Stromal cell of bone marrow (primary cell): ENCODE measurements at places on chromosomes 7 and 10.

DNA sequence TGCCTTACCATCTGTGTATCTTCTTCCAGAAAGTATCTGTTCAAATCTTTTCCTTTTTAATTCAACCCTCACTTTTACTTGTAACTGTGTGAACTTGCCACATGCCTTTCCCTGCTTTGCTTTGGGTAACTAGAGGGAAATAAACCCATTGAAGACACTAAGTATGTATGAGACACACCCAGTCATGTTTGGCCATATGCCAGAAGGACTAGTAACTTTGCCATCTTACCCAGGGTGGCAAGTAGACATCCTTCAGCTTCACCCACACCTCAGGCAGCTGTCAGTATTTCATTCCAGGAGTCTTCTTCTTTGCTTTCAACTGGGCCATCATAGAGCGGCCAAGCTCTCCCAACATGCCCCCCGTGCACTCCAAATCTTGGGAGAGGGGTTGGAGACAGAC is 323.1 kb downstream of the TNS3 start:
- no peak for DNase-seq

- no peak for DNase-seq
Observed at GRCh38 chr7:105974471-105974870, 11.4 kb downstream of the CDHR3 start.

DNA sequence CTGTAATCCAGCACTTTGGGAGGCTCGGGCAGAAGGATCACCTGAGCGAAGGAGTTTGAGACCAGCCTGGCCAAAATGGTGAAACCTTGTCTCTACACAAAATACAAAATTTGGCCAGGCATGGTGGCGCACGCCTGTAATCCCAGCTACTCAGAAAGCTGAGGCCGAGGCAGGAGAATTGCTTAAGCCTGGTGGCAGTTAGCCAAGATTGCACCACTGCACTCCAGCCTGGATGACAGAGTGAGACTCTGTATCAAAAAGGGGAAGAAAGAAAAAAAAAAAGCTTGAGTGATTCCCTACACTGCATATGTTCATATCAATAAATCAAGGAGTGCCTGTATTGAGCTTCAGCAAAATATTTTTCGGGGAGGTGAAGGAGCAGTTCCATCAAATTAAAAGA is 45.8 kb upstream of the SRRM3 start:
- no peak for DNase-seq

DNA sequence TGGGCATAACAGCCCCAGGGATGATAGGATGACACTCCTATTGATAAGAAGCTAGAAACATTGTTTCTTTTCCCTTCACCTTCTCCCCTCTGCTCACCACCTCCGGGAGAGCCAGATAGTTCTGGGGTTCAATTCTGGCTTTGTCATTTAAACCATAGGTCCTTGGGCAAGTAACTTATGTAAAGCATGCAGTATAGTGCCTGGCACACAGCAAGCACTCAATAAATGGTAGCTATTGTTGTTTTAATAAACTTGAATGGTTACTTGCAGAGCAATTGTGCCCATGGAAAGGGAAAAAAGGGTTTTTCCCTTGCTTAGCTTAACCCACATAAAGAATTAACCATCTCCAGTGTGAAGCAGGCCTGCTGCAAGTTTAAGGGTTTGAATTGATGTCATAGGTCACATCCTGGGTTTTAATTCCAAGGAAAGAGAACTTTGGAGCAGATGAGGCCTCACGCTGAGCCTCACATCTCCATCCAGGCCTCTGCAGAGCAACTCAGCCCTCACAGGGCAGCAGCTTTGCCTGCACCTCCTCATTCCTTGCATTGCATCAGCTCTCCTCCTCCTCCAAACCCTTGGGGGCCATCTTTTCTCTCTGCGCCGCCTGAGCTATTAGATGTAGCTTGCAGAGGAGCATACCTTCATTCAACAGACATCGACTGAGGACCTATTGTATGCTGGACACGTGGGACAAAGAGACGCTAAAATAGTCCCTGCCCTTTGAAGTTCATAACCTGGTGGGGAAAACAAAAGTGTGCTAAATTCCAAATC is 22.9 kb downstream of the ZNF775 start:
- DNase-seq: no peak

DNA sequence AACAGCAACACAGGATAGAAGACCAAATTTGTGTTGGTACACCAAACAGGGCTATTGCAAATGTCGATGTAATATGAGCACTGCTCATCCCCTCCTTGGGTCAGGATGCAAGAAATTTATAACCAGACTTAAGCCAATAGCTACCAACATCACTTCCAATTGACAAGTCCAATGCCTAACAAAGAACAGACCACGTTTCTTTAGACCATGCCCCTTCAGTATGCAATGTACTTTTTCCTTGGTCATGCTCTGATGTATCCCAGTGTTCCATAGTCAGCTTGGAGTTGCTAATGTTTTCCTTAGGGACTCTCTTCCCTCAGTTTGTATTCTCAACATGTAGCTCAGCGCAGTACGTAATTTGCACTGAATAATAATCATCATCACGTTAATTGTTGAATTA is 7.8 kb downstream of the CACNA2D1 start:
- no peak for DNase-seq

- no peak for DNase-seq
Observed at GRCh38 chr7:30041526-30042269, 13.5 kb downstream of the PLEKHA8 start.

DNA sequence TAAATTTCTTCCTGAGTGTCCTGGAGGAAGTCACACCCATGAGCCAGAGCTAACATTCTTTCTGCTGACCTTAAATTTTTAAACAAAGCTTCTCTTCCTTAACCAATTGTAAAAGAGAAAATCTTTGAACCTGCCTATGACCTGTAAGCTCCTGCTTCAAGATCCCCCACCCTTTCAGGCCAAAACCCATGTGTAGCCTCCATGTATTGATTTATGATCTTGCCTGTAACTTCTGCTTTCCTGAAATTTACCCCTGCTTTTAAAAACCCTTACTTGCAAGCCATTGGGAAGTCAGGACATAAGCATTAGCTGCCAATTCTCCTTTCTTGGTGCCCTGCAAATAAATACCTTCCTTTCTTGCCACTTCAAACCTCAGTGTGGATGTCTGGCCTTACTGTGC is 68.5 kb upstream of the HECTD2 start:
- DNase-seq: no peak

- no peak for DNase-seq
Observed at GRCh38 chr7:64888901-64889685, 14.0 kb upstream of the ZNF273 start.

- DNase-seq: no peak
Observed at GRCh38 chr10:91210435-91210834, 10.0 kb upstream of the PCGF5 start.

GRCh38 chr7:133584956-133585668 is 332.2 kb downstream of the EXOC4 start:
- DNase-seq: no peak

DNA sequence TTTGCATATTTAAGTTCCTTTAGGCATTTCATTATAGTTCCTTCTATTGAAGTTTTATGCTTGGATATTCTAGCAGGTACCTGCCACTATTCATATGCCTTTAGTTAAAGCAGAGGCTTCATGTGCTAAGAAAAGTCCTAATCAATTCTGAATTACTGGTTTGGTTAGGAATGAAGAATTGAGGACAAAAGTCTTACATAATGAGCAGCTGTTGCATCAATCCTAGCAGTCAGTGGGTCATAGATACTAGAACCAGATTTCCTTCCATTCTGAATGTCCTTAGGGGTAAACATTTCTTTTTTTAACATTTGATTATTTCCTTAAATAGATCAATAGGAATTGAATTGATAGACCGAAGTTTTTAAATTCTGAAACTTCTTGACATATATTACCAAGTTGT is 59.2 kb downstream of the CDK13 start:
- DNase-seq: no peak

DNA sequence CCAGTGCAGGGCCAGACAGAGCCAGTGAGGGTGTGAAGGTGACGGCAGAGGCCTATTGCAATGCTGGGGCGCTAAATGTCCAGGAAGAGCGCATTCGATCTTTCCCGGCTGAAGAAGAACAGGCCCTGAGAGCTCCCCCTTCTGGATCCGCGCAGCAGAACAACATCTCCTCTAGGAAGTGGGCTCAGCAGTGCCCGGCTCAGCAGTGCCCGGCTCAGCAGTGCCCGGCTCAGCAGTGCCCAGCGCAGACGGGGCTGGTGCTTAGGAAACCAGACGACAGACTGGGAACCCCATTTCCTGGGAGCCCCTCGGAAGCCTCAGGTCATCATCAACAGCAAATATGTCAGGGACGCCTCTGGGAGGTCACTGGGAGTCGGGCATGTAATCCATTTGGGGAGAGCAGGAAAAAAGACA is 4.7 kb upstream of the NOS3 start:
- peak; percentile 23 for DNase-seq

- DNase-seq: no peak
Observed at GRCh38 chr10:62054830-62055229, 153.3 kb downstream of the ARID5B start.

- DNase-seq: no peak
Observed at GRCh38 chr10:87798082-87798481, 19.9 kb downstream of the ATAD1 start.

DNA sequence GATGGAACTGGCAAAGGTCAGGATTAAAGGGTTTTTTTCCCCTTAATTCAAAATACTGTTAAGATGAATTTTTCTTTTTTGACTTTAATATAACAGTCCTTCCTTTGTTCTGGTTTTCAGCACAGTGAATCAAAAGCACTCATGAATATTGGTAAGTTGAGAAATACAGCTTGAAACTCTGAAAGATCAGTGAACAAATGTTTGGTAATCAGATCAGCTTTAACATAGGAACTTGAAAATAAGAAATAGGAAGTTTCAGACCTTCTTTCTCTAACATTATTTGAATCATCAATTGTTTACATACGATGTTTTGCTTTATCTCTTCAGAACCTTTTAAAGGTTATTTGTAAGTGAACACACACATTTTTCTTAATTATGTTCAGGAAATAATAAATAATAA is 90.5 kb downstream of the SGMS1 start:
- no peak for DNase-seq

GRCh38 chr7:94453898-94454297 is 55.7 kb upstream of the CASD1 start:
- no peak for DNase-seq

- no peak for DNase-seq
Observed at GRCh38 chr10:91700273-91700672, 67.4 kb upstream of the PPP1R3C start.

DNA sequence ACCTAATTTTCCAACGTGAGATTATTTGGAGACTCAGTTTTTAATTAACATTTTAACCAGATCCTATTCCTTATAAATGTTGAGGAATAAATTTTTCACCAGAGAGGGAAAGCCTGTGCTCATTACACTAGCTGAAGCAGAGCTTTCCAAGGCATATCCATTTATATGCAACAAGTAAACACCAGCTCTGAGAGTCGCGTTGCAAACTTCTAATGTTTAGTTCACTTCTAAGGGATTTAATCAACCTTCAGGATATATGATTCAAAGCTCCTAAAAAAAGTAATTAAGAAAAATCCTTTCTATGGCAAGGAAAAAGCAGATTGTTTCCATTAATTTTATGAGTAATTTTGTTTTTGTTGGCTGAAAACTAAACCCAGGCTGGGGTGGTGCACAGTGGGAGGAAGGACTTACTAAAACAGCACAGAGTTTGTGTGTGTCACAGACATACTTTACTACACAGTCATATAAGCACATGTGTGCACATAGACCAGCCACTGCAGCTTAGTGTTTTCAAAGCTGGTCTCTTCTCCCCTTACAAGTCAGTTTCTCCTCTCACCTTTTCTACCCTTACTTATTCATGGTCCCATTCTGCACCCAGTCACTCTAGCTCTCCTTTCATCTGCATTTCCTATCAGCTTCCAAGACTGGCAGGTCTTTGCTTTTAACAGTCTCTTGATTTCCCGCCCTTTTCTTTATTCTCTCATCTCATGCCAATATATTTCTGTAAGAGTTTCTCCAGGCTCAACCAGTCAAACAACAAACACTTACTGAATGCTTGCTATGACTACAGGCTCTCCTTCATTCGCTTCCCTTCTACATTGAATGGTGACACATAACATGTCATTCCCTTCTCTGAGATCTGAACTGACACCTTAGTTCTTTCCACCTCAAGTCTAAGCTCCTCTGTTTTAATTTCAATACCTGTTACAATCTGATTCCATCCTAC is 81.1 kb upstream of the FZD1 start:
- peak; percentile 92 for DNase-seq

DNA sequence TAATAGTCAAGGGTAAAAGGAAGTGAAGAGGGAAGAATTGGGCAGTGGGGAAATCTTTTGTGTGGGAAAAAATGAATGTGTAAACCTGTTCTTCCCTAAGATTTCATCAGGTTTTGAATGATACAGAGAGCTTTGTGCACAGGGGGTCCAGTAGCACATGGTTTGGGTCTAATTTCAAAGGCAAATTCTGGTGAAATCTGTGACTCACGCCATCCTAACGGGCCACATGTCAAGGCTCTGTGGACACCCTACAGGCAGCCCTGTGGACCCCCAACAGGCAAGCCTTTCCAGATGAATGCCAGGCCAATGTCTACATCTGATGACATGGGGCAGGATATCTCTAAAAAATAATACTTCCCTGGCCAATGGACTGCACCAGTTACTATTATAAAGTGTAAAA is 309.8 kb downstream of the PARD3 start:
- no peak for DNase-seq

- no peak for DNase-seq
Observed at GRCh38 chr10:66041771-66042170, 884.1 kb upstream of the LRRTM3 start.

- DNase-seq: no peak
Observed at GRCh38 chr10:47370878-47371277, 13.2 kb downstream of the ZNF488 start.

DNA sequence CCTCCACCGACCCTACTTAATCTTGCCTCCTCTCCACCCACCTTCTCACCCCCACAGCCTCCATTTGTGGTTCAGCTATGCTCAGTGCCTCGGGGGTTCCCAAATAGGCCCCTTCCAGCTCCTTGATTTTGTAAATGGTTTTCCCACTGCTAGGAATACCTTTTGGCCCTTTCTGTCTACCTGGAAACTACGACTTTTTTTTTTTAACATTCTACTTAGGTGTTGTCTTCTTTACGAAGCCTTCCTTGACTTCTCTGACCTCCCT is 27.2 kb upstream of the PDCD4 start:
- no peak for DNase-seq

DNA sequence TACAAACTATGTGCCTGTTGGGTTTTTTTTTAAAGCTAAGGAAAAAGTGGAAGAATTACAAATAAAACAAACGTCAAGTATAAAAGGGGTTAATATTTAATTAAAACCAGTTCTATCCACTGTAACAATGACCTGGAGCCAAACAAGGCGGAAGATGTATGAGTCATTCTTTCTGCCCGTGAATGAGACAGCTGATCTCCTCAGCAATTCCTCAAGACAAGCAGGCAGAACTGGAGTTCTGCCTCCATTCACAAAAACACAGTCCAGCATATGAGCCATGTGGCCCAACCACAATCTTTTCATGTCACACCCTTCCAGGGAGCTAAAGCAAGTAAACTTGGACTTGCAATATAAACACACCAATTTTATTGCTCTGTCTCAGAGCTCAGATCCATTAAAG is 8.4 kb downstream of the ETV1 start:
- peak; percentile 98 for DNase-seq

GRCh38 chr10:82628373-82628772 is 753.4 kb downstream of the NRG3 start:
- no peak for DNase-seq

- no peak for DNase-seq
Observed at GRCh38 chr7:91668217-91668616, 212.3 kb downstream of the MTERF1 start.

GRCh38 chr10:63843107-63843506 is 321.9 kb downstream of the REEP3 start:
- DNase-seq: no peak
